ENCODE measurements at places on chromosomes 6 and 20.

- DNase-seq, result peak; percentile 75
Observed at GRCh38 chr6:159110013-159110412, 59.2 kb upstream of the FNDC1 start.

DNA sequence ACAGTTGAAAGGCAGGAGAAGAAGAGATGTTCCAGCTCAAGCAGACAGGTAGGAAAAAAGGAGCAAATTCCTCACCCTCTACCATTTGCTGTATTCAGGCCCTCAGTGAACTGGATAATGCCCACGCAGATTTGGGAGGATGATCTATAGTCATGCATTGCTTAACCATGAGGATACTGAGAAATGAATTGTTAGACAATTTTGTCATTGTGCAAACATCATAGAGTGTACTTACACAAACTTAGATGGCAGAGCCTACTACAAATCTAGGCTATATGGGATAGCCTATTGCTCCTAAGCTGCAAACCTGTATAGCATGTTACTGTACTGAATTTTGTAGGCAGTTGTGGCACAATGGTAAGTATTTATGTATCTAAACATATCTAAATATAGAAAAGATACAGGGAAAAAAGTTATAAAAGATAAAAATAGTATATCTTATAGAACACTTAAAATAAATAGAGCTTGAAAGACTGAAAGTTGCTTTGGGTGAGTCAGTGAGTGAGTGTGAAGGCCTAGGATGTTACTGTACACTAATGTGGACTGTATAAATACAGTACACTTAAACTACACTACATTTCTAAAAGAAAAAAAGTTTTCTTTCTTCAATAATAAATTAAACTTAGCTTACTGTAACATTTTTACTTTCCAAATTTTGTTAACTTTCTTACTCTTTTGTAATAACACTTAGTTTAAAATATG lies 672.3 kb downstream of the UTRN start:
- no peak for DNase-seq

DNA sequence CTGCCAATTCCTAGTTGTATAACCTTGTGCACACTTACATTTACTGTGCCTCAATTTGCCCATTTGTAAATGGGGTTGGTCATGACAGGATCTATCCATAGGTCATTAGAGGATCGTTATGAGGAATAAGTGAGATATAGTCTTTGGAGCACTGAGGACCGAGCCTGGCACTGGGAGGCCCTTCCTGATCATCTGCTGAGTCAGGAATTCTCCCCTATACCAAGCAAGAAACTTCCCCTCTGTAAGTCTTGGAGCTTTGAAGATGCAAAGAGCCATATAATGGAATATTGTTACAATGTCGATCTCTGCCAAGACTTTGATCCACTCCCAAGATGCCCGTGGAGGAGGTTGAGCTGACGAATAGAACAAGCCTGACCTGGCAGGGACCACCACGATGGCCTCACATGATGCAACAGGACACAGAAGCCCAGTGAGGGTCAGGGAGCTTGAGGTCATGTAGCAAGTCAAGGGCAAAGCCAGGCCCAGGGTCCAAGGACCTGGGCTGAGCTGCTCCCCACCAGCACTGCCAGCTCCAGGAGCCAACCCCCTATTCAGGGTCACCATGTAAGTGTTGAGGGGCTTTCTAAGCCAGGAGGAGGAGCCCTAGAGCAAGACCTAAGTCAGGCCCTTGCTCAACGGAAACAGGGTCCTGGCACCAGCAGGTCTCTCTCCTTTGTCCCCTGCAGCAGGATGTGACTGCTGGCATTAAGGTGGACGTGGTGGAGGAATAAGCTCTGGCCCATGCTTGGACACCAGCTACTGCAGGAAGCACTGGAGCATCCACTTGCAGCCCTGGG lies 16.7 kb downstream of the PDRG1 start:
- DNase-seq, result peak; percentile 44

DNA sequence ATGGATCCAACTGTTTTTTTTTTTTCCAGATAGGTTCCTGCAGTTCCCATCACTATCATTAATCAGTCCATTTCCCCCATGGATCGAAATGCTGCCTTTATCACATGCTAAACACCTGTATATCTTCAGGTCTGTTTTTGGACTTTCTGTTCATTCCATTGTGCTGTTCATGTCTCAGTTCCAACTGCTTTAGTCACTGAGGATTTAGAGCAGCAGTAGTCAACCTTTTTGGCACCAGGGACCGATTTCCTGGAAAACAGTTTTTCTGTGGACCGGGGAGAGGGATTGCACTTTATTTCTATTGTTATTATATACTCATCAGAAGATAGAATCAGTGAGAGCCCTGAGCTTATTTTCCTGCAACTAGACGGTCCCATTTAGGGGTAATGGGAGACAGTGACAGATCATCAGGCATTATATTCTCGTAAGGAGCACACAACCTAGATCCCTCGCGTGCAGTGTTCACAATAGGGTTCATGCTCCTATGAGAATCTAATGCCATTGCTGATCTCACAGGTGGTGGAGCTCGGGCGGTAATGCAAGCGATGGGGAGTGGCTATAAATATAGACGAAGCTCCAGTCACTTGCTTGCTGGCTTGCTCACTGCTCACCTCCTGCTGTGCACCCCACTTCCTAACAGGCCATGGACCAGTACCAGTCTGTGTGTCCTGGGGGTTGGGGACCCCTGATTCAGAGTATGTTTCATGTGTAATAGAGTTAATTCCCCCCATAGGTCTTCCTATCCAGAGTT lies 46.0 kb downstream of the CAP2 start:
- DNase-seq, result no peak

GRCh38 chr20:58173091-58173490 lies 55.4 kb downstream of the ANKRD60 start:
- DNase-seq, result no peak

GRCh38 chr6:149089510-149089909 lies 228.0 kb upstream of the TAB2 start:
- DNase-seq, result peak; percentile 61

DNA sequence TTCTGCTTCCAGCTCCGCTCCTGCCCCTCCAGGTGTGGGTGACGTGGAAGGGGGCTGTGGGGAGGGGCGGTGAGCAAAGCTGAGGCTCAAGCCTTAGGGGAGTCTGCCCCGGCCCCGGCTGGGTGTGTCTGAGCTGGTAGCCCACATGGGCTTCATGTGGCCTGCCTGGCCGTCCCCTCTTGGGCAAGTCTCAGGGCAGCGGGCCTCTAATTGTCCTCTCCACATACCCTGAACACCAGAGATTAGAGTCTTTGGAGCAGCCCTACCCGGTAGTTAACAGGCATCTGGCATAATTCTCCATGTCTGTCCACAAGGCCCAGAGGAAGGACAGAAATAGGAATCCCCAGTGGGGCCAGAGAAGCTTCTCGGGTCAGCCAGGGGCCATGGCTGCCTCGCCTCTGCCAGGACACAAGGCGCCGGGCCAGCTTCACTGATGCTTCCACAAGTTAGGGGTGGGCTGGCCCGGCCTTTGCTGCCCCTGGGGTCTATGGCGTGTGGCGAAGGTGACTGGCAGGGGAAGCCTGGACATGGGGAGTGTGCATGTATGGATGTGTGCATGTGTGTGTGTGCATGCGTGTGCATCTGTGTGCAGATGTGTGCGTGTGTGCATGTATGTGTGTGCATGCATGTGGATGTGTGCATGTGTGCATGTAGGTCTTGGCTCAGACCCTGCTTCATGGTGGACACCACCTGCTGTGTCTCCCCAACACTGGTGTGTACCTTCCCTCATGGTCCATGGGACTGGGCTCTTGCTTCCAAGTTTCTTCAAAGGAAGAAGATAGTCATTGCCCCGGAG lies 24.0 kb downstream of the FRMD1 start:
- DNase-seq, result no peak

- peak; percentile 26 for DNase-seq
Observed at GRCh38 chr6:3287308-3287707, 28.6 kb downstream of the PSMG4 start.

- DNase-seq, result no peak
Observed at GRCh38 chr6:79149884-79150283, 71.8 kb upstream of the PHIP start.

DNA sequence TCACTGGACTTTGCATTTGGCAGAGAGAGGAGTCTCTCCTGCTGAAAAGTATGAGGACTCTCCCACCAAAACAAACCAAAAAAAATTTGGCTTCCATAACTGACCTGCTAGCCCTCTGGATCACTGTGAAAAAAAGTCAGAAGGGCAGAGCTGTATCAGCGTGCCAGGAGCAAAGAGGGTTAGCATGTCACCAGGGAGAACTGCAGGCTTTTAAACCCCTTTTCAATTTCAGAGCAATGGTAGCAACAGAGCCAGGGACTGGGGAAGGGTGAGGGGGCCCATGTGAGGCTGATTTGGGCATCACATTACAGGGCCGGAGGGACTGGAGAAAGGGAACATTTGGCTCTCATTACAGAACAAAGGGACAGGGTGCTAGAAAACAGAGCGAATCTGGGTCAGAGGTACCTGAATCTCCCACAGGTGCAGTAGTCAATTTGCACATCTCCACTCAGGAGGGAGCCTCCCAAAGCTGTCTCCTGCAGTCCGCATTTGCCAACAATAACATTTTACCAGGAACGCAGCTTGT lies 185.7 kb upstream of the EYA4 start:
- DNase-seq, result no peak

DNA sequence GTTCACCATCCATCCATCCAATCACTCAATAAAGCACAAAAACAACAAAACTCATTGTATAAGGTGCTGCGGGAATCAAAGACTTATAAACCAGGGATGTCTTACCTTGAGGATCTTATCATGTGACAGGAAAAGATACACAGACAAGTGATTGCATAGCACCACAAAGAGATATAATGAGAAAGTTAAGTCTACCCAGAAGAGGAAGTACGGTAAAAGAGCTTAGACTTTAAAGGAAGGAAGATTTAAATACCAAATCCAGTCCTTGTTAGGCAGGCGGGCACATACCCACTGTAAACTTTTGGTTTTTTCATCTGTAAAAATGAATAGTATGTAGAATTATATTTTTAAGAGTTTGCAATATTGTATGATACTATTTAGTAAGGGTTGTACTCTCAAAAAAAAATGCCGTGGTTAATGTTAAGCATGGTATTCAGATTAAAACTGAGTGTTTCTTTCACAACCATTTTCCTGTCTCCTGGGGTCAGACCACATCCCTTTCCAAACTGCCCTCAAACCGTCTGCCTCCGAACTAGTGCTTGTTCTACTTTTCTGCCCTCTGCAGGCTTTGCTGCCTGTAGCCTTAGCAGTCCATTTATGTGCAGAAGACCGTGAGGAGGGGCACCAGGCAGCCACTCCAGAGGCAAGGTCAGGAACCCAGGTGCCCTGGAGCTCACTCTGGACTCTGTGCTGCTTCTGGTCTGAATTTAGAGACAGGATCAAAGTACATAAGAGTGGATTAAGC lies 179.5 kb upstream of the SYNDIG1 start:
- DNase-seq, result peak; percentile 80

DNA sequence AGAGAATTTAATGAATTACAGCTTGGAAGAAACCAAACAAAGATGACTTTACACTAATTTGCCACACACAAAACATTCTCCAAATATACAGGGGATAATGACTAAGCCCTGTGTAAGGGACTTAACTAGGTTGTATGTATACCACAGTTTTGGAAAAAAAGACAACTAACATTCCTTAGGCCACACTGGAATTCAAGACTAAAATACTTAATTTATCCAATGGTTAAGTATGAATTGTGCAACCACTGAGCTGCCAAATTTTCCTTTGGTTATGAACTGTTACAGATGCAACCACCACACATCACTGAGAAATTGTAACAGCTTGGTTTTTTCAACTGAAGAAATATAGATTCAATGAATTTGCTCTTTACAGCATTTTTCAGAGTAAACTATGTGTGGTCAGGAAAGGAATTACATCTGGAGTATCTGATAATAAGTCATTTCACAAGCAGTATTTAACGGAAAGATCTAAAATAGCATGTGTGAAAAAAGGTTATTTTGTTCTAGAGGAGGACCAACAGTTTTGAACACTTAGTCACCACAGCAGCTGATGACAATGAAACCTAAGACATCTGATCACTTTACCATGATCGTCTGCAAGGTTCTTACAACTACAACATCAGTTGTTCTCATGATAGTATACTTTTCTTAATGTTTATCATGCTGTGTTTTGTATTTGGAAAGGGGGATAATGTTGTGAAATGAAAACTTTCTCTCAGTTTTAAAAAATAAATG lies 318.8 kb downstream of the BCKDHB start:
- DNase-seq, result no peak

GRCh38 chr20:5796331-5797040 lies 46.3 kb downstream of the SHLD1 start:
- no peak for DNase-seq

- no peak for DNase-seq
Observed at GRCh38 chr6:71982389-71982788, 96.0 kb downstream of the RIMS1 start.

GRCh38 chr6:47064274-47064673 lies 22.1 kb upstream of the ADGRF1 start:
- DNase-seq, result no peak

GRCh38 chr6:137900815-137901214 lies 33.8 kb downstream of the TNFAIP3 start:
- no peak for DNase-seq

DNA sequence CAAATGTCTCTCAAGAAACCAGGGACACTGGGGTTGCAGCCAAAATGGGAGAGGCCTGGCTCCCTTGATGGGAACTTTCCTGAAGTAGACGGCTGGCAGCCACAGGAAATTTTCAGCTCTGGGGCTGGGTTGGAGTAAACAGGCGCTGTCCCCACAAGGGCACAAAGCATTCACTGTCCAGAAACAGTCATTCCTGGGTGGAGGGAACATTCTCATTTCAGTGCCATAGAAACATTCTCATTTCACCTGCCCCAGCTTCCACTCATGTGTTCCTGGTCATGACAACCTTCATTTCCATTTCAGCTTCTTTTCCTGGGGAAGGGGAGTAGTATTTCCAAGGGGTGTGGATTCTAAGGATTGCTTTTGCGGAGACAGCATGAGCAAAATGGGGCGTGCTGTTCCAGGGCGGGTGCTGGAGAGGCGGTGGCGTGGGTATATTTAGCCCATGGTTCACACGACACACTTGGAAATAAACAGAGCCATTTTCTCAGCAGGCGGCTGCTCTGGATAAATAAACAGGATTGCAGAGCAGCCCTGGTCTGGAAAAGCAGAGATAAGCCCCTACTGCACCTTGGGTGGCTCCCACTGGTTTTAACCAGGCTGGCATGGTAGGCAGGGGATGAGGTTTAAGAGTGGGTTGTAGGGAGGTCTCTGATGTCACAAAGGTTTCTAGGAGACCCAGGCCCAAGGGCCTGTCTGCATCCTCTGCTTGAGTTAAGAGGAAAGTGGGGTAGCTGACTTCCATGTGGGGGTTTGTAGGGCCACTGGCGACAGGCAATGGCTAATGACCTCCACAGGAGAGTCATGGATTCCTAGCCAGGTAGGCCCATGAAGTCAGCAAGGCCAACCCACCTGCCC lies 32.9 kb downstream of the COX4I2 start:
- peak; percentile 88 for DNase-seq

DNA sequence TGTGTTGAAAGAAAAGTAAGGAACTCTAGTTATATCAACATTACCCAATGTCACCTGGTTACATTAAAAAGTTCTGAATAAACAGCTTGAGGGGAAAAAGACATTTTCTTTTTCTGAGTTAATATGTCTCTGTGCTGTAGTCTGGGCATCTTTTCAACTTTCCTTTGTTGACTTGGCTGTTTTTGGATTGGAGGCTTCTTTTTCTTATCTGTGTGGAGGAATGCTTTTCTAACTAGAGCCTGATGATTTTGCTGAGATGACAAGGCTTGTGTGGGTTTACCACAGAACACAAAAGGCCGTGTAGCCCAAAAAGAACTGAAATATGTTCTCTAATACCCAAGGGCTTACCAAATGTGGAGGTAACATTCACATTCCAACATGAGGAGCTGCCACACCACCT lies 161.8 kb downstream of the KCNQ5 start:
- no peak for DNase-seq

GRCh38 chr20:5448449-5449118 lies 131.8 kb upstream of the PROKR2 start:
- DNase-seq, result peak; percentile 70

GRCh38 chr20:2763186-2763585 lies 37.2 kb downstream of the CPXM1 start:
- DNase-seq, result no peak
